ENCODE measurements at places on chromosomes 5 and 9. TPM values are rescaled to one million over a fixed set of nuclear protein-coding genes. Genes with fewer than 3 reads are reported as not detected.

DNAH5 gene
- 0.09 TPM for total RNA-seq

OBP2B gene
- not detected for total RNA-seq

SLC6A3 gene
- total RNA-seq, result not detected

IQGAP2 gene
- total RNA-seq, result 3.4 TPM

GRIA1 gene
- under 0.01 TPM for total RNA-seq
